Umbilical cord (tissue), 2 donors: ENCODE measurements at places on chromosomes 7 and 10.

DNA sequence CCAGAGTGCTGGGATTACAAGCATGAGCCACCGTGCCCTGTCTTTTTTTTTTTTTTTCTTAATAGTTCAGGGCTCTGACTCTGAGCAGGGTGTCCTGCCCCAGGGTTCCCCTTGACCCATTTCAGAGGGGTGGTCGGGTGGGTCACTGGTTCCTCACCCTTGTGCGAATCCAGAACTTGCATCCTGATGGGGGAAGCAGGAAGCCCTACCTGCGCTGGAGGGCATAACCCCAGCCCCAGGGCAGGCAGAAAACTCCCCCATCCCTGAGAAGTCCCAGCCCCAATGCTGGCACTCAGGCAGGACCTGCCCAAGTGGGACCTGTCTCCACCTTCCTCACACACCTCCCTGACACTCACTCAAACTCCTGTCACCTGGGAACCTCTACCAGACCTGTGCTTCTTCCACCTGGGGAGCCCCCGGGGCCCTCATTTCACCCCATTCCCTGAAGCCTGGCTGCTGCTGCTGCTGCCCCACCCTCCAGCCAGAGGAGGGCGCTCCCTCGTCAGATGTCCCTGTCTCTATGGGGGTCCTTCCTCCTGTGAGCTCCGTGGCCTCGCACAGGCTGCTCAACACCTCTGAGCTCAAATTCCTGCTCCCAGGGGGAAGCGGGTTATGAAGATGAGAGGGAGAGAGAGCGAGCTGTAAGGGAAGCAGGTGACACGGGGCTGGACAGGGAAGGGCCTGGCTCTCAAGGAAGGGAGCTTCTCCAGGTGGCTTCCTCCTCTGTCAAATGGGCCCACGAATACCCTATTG, 15.1 kb upstream of the ZNF273 start:
- DNase-seq: no peak

DNA sequence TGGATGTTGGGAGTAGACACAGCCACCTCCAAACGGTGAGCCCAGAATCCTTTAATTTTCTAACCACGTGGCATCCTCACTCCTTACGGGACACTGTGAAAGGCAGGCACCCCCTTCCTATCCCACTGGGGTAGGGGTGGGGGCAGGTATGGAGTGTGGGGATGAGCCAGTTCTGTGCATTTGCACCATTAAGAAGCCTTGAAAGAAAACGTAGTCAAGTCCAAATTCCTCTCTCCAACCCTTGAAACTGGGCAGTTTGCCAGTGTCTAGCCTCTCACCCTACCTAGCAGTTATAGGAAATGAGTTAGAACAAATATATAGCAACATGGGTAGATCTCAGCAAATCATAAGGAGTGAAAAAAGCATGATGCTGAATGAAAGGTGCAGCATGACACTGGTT, 92.4 kb upstream of the LEP start:
- no peak for DNase-seq

- DNase-seq: no peak
Observed at GRCh38 chr7:37488163-37488764, 39.6 kb upstream of the ELMO1 start.

DNA sequence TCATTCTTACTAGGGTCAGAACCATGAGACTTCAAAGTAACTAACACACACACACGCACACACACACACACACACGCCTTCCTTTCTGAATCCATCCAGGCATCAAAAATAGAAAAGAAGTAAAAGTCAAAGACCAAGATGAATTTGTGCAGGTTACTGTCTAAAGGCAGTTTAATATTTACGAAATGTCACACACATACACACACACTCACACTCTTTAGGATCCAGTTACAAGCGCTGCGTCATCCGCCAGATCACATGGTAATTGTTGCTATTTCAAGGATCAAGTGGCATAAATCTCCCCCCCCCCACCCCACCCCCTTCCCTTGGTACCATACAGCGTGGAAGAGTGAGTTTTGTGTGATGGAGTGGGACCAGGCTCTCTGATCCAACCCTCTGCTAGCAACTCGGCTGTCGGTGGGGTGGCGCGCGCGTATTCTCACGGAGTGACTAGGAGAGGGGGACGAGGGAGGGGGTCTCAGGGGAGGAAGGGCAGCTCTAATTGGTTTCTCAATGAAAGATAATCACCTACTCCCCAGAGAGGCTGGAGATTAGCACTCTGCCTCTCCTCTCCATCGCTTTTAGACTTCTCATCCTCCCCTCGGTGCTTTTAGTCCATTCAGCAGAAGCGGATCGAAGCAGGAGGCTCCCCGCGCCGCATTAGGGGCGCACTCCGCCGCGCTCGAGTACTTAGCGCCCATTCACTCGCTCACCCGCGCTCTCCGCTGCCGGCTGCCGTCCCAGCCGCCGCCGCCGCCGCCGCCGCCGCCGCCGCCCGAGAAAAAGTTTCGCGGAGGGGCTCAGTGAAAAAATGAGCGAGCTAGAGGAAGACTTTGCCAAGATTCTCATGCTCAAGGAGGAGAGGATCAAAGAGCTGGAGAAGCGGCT, 83.5 kb upstream of the PRKG1 start:
- peak; percentile 74 for DNase-seq

- DNase-seq: no peak
Observed at GRCh38 chr7:151590850-151591771, 71.4 kb upstream of the RHEB start.

- peak; percentile 86 for DNase-seq
Observed at GRCh38 chr10:121900443-121901174, 27.2 kb downstream of the ATE1 start.

- no peak for DNase-seq
Observed at GRCh38 chr7:96040250-96040772, 268.0 kb downstream of the DYNC1I1 start.

GRCh38 chr7:140403878-140404564, at the start of gene RAB19:
RAB19 (plus strand) TSS chr7:140404058; CDS start chr7:140407647, 3,589 bp downstream.
- no peak for DNase-seq

- peak; percentile 57 for DNase-seq
Observed at GRCh38 chr7:155763691-155764437, 48.4 kb downstream of the SHH start.

DNA sequence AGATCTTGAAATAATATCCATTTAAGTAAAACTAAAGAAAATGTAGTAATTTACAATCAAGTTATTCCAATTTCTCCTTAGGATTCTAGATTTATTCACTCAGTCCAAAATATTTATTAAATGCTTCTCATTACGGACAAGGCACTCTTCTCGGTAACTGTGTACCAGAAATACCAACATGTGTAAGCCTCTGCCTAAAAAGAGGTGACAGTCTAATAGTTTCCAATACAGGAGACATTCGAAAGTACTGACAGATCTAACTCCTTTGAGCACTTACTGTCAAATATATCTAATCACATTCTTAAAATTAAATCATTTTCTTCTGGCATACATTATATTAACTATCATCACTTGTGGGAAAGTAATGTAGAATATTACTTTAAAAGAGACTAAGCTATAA, 26.9 kb downstream of the TMEM168 start:
- no peak for DNase-seq

DNA sequence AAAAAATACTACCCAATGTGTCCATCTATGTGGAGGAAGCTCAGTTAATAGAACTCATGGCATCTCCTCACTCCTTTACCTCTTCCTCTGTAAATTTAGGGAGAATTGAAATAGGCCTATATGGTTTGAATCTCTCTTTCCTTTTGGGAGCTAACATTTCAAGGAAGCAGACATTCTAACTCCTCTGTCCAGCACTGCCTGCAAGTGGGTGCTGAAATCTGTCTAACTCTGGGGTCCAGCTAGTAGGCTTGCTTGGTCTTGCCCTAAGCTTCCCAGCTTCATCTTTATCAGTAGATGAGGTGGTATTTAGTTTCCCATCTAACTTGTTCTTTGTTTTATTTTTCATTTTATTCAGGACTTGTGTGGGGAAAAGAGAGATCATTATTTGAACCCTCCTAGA, 23.2 kb downstream of the CYCS start:
- no peak for DNase-seq

- DNase-seq: peak; percentile 78
Observed at GRCh38 chr10:93816123-93816747, 58.5 kb downstream of the LGI1 start.

- no peak for DNase-seq
Observed at GRCh38 chr10:21020545-21020944, 123.4 kb upstream of the NEBL start.

GRCh38 chr7:1644341-1645070, 25.6 kb upstream of the ELFN1 start:
- no peak for DNase-seq

DNA sequence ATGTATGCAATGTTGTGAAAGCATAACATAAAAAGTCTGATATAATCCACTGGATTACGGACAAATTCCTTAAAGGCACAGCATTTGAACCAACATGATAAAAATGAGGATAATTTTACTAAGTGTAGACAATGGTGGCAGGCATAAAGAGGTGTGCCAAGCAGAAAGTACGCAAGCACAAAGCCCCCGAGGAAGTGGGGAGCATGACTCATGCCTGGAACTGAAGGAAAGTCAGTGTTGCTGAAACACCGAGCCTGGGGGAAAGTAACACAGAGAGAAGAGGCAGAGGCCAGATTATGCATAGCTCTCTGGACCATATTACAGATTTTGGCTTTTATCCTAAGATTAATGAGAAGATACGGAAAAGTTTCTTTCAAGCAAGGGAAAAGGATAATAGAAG, 490.0 kb upstream of the PHF14 start:
- DNase-seq: peak; percentile 51

DNA sequence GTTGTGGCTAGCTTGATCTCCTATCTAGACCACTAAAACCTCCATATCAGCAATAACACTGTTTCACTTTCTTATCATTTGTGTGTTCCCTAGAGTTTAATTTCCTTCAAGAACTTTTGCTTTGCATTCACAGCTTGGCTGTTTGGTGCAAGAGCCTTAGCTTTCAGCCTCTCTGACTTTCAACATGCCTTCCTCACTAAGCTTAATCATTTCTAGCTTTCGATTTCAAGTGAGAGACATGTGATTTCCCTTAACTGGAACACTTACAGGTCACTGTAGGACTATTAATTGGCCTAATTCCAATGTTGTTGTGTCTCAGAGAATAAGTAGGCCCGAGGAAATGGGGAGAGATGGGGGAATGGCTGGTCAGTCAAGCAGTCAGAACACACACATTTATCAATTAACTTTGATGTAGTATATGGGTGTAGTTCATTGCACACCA, 10.6 kb upstream of the BPGM start:
- DNase-seq: no peak

DNA sequence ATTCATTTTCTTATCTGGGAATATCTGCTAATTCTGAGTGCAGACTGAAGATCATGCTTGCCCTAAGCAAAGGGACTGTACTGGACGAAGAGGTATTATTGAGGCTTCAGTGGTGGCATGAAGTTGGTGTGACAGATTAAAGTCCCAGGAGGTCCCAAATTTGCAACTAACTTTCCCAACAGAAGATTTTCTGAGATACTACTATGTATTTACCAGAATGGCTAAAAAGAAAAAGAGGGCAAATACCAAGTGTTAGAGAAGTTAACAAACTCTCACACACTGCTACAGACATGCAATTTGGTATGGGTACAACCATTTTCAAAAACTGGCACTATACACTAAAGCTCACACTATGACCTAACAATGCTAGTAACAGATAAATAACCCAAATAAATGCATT, 28.3 kb downstream of the IDE start:
- DNase-seq: no peak

DNA sequence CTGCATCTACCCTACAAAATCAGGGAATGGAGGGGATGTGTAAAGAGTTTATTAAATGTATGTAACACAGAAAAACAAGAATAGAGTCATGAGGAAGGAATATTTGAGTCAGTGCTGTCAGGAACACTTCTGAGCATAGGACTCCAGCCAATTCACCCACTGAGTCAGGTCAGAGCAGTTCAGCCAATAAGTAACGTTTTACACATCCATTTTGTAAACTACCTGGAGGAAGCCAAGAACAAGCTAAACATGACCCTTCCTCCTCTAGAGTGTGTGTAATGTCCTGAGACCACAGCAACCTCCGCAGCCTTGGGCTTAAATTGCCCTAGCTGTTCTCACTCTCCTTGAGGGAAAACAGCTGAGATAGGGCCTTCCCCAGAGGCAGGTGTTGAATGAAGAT, 691.5 kb upstream of the LRRN3 start:
- no peak for DNase-seq

DNA sequence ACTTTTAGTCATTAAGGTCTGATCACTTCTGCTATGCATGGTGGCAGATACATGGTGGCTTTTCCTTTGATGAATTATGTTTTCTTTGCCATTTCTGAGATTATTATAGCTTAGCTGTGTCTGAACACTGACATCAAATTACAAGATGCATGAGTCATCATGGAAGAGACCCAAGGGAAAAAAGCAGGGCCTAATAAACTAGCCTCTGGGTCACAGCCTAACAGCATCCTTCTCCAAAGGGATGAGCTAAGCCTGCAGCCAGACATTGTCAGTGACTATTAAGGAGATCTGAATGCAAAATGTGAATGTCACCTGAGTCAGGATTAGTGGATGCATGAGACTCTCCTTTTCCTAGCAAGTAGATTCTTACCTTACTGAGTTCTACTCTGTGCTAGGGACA, 19.1 kb upstream of the OGDHL start:
- peak; percentile 65 for DNase-seq

GRCh38 chr10:32949221-32949678, 8.8 kb downstream of the ITGB1 start:
- DNase-seq: no peak

- no peak for DNase-seq
Observed at GRCh38 chr7:132872034-132872433, 209.9 kb downstream of the CHCHD3 start.

- peak; percentile 94 for DNase-seq
Observed at GRCh38 chr7:27179503-27180430, 5.3 kb downstream of the HOXA11 start.

DNA sequence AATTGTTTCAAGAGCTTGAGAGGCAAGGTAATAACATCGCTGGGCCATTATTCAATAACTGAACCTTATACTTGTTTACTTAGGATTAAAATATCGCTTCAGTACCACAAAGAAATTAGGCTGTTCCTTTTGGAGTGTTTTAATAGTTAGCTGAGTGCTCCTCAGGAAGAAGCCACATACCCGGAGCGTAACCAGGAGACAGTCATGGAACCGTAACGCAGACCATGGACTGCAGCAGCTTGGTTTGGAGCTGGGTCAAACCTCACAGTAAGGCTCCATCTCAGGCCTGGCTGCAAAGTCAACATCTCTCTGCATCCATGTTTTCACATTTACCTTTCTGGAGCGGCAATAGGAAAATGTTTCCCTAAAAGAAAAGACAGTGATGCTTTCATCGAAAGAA, 599.0 kb downstream of the TNS3 start:
- DNase-seq: no peak

DNA sequence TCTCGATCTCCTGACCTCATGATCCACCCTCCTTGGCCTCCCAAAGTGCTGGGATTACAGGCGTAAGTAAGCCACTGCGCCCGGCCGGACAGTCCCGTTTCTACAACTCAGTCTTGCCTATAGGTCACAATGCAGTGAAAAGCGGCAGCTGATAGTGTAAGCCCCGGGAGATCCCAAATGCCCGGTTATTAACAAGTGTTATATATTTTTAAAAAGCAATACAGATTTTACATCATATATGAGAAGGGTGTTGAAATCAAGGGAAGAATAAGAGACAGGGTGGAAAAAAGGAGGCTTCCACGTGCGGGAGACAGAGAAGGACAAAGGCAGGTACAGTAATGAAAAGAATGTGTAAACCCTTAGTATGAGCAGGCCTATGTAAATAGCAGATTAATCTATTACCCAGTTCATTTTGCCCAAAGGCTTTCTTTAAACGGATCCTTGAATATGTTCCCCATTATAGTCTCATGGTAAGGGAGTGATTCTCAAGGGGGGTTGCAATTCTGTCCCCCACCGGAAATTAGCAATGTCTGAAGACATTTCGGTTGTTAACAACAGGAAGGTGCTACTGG, 170.8 kb downstream of the PDE1C start:
- no peak for DNase-seq
